Fibroblast of skin of right biceps (primary cell): ENCODE measurements at places on chromosomes 2 and 18.

- peak; percentile 61 for DNase-seq
These were observed 467.7 kb downstream of the EPHA4 start for GRCh38 chr2:221104361-221104811.

- DNase-seq, result peak; percentile 83
These were observed 115.3 kb upstream of the ITGB6 start for GRCh38 chr2:160315337-160315736.

- no peak for DNase-seq
These were observed 60.4 kb downstream of the BOD1L2 start for GRCh38 chr18:57207124-57207916.

DNA sequence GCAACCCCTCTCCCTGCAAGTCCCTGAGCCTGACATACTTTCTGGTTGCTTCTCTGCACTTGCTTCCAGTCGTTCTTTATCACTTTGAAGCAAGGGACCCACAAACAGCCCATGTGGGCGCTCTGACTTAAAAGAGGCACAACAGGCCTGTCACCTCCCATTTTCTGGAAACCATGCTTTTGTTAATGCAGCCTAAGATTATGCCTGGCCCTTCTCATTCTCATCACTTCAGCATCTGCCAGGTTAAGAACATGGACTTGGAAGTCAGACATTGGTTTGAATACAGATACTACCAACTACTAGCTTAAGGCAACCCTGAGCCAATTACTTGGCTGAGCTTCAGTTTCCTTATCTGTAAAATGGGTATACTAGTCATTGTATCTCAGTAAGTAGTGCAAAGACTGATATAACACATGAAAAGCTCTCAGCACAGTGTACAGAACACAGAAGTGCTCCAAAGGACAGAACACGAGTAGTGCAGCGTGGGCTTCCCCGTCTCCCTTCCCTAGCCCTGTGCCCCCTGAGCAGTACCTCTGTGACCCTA, 141.4 kb downstream of the TNS1 start:
- DNase-seq, result no peak

DNA sequence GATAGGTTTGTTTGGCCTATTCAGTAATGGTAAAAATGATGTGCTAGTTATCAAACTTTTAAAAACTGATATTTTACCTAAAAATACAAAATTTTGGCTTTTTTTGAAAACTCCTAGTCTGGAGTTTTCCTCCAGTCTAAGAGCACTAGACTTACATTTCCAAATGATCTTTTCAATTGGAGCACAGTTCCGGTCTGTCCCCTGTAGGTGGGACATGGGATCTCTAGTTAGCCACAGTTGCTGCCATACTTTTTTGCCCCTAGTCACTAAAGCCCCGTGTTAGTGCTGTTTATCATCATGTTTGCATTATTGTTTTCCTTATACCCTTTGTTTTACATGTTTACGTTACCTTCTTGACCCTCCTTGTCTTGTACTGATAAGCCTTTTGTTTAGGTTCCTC, 52.4 kb downstream of the RELCH start:
- DNase-seq, result no peak

DNA sequence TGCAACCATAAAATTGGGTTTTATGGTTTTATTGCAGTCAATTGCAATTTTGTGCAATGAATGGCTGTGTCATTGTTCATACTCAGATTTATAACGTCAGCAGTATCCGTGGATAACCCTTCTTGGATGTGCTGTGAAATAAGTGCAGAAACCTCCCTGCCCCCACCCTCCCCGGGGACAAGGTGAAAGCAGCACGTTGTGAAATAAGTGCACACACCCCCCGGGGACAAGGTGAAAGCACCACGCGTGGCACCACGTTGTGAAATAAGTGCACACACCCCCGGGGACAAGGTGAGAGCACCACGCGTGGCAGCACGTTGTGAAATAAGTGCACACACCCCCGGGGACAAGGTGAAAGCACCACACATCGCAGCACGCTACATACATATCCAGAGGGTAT, 93.6 kb upstream of the NFATC1 start:
- DNase-seq, result no peak

GRCh38 chr2:129224022-129224421, 755.4 kb upstream of the RAB6C start:
- DNase-seq, result no peak

DNA sequence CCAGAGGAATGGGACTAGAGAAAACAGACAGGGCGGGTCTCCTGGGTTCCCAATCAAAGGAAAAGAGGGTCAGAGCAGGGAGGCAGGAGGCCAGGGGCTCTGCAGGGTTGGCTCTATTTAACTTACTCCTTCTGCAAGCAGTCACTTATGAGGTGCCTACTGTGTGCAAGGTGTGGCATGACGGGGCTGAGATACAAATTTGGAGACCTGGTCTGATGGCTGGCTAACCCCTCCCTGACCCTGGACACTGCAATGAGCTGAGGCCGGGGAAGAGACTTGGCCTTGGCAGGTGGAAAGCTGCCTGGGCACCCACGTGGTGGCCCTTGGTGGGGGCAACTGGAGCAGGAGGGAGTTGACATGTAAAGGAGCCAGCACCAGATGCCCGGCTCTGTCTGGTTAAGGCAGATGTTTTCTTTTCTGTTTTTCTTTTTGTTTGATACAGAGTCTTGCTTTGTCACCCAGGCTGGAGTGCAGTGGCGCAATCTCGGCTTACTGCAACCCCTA, 148.5 kb upstream of the GATA6 start:
- DNase-seq, result no peak

DNA sequence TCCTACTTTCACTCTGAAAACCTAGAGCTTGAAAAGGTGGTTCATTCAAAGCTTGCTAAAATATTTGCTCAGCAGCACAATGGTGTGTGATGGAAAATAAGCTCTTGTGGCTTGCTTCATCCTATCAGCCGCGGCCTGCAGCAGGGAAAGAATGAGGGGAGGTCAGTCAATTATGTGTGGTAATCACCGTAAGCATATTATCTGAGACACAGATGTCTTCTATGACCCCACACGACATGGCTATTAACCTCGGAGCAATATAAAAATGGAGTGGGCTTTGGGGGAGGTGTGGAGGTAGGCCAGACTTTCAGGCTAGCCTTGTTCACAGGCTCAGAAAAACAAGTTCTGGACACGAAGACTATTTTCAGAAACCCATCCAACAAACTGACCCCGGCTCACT, 98.4 kb upstream of the SIX3 start:
- DNase-seq, result no peak

- DNase-seq, result no peak
These were observed 70.4 kb downstream of the INPP5D start for GRCh38 chr2:233130481-233131020.

DNA sequence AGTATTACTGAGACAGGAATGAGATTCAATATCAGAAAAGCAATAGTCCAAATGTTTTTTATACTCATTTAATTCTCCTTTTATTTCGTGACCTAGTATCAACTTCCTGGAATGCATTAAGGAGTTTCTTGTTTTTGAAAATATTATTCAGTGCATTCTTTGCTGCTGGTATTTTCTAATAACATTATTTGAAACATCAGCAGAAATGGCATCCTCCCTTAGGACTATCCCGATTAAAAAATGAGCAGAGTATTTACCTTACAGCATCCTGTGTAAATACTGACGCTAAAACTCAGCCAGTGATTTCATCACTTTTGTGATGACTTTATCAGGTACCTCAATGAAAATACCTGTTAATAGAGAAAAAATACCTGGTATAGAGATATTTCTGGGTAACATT, 16.3 kb downstream of the COL4A3 start:
- no peak for DNase-seq

DNA sequence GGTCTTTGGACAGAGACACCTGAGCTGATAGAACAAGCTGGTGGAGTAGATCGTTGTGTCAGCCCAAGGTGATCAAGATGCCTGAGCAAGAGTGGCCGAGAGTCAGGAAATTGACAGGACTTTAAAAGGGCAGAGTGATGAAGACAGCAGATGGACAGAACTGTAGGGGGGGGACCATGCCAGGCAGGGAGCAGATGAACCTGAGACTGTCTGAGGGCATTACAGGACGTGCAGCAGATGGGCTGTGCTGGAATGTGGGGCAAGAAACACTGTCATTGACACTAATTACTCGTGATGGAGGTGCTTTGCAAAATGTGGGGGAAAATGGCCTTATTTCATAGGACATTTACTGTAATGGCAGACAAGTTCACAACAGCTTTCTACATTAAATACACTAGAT, 225.0 kb downstream of the THSD7B start:
- no peak for DNase-seq

DNA sequence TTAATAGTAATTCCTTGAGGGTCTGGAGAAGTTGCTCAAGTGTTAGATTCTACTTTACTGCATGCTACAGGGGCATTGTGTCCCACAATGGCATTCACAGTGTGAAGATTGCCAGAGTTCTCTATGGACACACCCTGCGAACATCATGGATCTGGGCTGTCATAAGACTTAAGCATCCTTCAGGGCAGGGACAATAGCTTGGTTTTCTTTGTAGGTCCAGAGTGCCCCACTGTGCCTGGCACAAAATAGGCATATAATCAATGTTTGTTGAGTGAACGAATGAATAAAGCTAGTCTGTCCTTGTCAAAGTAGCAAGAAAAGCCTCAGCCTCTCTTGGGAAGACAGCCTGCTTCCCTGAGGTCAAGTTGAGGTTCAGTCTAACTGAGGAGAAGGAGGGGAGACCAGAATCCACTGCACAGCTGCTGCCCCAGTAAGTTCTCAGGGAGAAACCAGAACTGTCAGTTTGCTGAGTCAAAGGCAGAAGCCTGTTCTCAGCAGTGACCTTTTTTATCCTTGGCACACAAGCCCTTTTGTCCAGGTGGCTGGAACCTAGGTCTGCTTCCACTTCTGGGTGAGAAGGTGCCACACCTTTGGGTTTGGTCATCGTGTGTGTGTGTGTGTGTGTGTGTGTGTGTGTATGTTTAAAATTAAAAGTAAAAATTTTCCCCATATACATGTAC, 15.0 kb downstream of the INPP4A start:
- no peak for DNase-seq

DNA sequence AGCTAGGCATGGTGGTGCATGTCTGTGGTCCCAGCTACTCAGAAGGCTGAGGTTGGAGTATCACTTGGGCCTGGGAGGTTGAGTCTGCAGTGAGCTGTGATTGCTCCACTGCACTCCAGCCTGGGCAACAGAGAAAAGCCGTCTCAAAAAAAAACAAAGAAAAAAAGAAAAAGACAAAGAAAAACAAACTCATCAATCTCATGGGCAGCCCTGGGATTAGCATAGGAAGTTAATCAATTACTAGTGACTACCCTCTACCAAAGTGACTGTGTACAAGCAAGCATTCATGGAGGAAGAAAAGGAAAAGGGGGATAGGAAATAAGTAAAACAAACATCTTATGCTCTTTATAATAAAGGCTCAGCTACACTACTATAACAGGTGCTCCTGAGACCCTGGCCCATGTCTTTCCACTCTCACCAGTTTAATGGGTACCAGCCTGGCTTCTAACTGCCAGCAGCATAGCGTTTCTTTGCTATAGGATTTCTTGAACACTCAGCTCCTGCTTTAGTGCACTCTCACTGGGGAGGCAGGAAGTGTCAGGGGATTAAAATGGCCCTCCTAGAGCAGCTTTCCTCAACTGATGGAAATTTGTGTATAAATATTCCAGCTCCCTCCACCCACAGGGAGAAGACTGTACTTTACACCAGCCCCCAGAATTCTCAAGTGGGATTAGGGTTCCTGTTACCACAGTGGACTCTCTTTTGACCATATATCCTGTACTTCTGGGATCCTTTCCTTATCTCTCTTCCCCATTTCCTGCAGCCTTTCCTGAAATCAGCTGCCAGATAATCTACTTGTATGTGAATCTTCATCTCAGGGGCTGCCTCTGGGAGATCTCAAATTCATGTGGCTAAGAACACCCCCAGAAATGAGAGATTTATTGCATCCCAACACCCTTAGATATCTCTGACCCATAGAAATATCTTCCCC, 91.3 kb upstream of the GLS start:
- no peak for DNase-seq

DNA sequence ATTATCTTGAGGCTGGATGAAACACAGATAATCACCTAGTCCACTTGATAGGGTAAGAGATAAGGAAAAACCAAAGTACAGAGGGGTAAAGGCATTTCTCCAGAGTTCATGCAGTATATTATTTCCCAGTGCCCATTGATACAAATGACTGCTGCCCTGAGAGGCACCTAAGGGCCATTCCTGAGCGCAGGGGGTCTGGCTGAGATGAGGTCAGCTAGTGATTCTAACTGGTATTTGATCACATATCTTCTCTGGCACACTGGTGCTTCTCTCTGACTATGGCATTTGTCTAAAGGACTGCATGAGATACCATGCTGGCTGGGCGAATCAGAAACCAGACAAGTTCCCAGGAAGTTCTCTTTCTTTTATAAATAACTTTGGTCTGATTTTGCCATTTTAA, 73.3 kb upstream of the TFCP2L1 start:
- DNase-seq, result no peak

DNA sequence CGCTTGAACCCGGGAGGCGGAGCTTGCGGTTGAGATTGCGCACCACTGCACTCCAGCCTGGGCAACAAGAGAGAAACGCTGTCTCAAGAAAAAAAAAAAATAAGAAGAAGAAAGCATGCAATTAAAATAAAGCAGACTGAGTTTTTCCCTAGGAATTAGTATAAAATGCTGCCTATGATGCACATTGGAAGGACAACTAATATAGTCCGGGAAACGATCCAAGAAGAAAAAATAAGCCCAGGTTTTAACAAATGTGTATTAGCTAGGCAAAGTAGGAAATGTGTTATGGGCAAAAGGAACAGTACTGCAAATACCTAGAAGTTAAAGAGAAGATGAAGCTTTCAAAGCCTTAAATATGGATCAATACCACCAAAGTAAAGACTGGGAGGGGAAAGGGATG, 64.0 kb downstream of the SPIRE1 start:
- DNase-seq, result peak; percentile 40

GRCh38 chr2:212994976-212995375, 156.4 kb downstream of the IKZF2 start:
- DNase-seq, result no peak

- DNase-seq, result no peak
These were observed 294.3 kb downstream of the PTGR3 start for GRCh38 chr18:74914648-74915047.

DNA sequence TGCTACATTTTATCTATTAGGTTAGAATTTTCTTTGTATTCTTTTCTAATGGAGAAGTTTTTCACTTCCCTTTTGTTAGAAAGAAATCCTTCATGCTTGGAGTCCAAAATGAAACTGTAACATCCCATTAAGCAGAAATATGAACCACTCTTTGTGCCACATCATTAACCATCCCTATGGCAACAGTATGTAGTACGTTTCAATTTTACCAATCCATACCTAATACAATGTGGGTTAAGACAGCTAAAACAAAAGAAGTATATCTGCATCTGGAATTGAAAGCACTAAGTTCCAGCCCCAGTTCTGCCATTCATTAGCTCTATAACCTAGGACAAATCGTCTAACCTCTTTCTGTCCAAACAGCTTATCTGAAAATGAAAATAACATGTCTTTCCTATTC, 409.2 kb upstream of the SPHKAP start:
- DNase-seq, result no peak

DNA sequence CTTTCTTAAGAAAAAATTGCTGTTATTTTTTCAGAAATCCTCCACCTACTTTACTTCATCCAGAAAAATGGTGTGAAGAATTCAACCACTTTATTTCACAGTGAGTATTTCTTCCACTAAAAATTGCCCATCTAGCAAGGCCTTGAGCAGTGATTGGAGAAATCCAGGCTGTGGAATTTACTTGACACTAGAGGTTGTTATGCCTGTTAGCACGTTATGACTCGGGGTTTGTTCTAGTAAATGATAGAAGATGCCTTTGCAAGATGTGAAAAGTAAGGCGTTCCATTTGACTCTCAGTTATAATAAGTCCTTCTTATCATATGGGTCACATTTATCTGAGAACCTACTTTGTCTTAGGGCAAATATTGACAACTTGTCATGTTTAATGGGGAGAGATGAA, 157.4 kb downstream of the MYO3B start:
- peak; percentile 47 for DNase-seq
